Pancreas (tissue), 10 donors: ENCODE measurements at places on chromosomes 5 and 9.

GRCh38 chr5:36655161-36655560, 48.8 kb downstream of the SLC1A3 start:
- DNase-seq, result no peak

DNA sequence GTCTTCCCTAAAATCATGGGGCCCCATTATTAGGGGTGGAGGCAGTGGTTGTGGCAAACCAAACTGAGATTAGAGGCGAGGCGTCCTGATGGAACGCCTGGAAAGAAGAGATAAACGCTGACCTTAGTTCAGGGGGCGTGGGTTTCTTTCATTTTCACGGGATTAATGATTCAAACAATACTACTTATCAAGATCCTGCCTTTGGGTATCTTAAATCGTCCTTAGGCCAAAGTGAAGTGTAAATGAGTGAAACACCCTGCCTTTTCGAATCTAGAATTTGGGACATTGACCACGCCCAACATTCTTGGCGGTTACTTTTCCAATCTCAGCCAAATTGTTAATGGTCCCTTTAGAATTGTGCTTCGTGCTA, 1.0 kb upstream of the UBTD2 start:
- DNase-seq, result no peak

GRCh38 chr5:56819060-56819881, 3.9 kb downstream of the MAP3K1 start:
- DNase-seq, result no peak

DNA sequence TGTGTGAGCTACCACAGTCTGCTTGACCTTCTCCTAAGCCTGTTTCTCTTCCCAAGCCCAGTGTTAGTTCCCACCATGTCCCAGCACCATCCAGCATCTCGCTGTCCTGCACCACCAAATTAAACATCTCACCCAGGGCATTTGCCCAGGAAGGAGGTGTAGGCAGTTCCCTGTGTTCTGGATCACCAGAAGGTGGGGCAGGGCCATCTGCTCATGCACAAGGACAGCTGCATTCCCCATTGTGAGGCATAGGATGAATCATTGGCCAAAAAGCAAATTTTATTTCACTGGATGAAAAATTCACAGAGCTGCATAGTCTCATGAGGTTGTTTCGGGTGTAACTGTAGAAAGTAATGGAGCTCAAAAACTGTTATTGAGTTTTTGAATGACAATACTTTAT, 89.5 kb upstream of the GRIA1 start:
- DNase-seq, result no peak

DNA sequence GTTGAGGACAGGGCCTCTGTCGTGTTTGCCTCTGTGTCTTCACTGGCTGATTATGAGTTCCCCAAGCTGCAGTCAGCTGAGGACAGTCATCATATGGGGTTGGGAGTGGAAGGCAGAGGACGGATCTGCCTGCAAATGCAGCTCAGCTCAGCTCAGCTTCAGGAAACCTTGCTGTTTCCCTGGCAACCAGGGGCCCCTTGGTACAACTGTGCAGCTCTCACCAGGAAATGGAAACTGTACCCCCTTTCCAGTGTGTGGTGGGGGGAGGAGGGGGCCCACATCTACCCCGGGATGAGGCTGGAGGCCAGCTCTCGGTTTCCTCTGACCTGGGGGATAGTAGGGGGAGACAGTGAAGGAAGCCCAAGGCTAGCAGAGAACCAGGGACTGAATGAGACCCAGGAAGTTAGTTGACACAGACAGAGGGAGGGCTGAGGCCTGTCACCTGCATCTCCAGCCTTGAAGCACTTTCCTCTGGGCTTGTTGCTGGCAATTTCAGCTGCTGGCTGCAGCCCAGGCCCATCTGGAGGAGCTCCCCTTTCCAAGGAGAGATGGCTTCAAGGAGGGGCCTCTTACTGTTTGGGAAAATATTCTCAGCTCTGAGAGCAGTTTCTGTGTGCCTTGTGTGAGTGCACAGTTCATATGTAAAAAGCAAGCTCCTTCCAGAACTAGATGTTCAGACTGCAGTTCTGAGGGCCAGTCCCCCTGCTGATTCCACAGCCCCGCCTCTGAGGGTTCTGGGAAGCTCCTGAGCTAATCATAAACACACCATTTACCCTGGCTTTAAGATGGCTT, 6.9 kb downstream of the ANXA6 start:
- no peak for DNase-seq

- DNase-seq, result no peak
Measured at GRCh38 chr5:122114501-122114900, 14.8 kb upstream of the ZNF474 start.

- no peak for DNase-seq
Measured at GRCh38 chr9:131872006-131872405, 132.1 kb upstream of the RAPGEF1 start.

GRCh38 chr5:7805379-7805778, 45.6 kb downstream of the CFAP90 start:
- DNase-seq, result no peak

GRCh38 chr5:60372786-60373185, 327.2 kb downstream of the DEPDC1B start:
- no peak for DNase-seq

- DNase-seq, result no peak
Measured at GRCh38 chr9:94734054-94734754, 7.7 kb downstream of the AOPEP start.

- DNase-seq, result no peak
Measured at GRCh38 chr9:131068076-131068816, 28.1 kb upstream of the AIF1L start.

- DNase-seq, result no peak
Measured at GRCh38 chr5:1119312-1119831, 7.5 kb upstream of the SLC12A7 start.

GRCh38 chr5:176864755-176865154, 34.4 kb downstream of the HK3 start:
- no peak for DNase-seq

GRCh38 chr5:101531026-101531425, 627.9 kb upstream of the ST8SIA4 start:
- DNase-seq, result no peak

DNA sequence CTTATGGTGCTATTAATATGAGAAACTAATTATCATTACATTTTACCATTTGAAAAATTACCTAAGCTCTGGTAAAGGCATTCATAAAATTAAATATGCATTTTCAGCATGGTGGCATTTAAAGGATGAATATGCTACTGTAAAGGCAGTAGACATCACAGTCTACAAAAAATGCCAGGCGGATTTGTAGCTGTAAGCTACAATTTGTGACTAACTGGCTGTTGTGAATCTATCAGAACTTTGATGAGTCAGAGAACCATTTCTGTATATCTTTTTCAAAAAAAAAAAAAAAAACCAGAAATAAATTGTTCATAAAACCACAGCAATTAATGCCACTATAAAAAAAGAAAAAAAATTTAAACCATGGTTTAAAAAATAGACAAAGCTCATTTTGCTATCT, 186.3 kb downstream of the NFIB start:
- no peak for DNase-seq

DNA sequence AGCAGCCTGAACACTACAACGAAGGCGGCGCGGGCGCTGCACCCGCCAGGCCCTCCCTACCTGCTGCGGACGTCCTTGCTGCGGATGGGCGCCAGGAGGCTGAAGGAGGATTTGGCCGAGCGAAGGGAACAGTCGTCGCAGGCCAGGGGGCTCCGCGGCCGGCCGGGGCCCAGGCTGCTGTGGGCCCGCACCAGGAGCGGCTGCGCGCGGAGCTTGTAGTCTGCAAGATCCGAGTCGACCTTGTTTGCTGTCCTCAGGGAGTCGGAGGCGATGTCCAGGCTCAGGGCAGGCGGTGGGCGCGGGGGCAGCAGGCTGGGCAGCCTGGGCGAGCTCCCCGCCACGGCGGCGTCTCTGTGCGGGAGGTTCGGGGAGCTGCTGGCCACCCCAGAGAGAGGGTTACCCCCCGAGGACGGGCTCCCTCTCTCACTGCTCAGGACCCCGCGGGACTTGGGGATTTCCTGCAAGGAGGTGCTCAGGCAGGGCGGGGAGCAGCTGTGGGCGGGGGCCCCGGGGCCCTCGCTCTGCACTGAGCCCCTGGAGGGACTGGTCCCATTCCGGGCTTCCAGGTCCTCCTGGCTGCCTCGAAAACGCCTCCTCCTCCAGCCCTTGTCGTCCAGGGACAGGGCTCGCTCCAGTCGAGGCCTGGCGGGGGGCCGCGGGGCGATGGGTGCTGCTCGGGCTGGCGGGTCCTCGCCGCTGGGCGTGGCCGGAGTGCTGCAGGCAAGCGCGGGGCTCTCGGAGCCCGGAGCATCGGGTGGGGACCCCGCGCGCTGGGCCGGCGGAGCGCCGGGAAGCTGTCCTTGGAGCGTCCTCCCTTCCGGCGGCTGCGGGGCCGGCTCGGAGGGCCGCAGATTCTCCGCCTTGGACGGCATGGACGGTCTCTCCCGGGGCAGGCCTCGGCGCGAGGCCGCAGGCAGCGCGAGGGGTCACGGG, 831 bp downstream of the INPP5E start:
- DNase-seq, result peak; percentile 85

- DNase-seq, result no peak
Measured at GRCh38 chr9:20570756-20571155, 51.5 kb downstream of the MLLT3 start.

DNA sequence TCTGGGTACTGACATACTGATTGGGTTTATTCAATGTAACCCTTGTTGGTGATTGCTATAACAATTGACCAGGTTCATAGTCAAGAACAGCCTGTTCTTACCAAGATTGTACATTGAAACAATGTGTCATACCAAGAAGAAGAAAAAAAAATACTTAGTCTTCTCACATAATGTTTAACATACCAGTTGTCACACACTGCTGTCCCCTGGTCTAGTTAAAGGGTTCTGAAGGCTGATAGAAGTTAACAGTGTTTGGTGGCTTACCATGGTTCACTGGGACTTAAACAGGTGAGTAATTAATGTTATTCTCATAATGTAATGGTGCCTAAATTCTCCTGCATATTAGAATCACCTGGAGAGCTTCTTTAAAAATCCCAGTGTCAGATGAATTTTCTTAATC, 18.5 kb upstream of the CDC42SE2 start:
- no peak for DNase-seq

DNA sequence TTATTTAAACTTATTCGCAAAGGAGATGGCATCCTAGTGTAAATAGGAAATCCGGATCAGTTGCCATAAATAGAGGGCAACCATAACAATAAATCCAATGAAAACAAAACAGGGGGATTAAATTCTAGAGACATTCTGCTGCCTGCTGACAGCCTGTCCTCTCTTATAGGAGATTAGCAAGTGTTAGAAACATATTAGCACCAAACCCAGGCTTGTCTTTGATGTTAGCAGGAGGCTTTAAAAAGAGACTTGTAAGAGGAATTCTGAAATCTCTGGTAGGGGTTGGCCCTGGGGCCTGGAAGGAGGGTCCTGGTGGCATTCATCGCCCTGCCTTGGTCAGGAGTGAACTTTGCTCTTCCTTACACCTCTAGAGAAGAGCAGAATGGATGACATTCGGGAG, 21.6 kb downstream of the NDST1 start:
- DNase-seq, result no peak

- no peak for DNase-seq
Measured at GRCh38 chr5:177242304-177242703, 61.2 kb downstream of the RAB24 start.

DNA sequence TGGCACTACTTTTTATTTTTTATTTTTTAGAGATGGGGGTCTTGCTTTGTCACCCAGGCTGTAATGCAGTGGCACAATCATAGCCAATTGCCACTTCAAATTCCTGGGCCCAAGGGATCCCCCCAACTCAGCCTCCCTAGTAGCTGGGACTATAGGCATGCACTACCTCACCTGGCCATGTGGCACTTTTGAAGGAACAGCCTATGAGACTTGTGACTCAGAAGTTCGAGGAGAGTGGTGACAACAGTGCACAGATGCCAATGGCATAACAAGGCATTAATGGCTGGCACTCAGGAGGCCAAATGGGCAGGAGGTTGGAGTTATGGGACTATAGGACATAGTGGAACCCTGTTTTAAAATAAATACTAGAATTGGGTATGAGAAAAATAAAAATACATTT, 33.7 kb downstream of the ANKRD31 start:
- no peak for DNase-seq

- no peak for DNase-seq
Measured at GRCh38 chr9:111644195-111644772, 13.2 kb downstream of the DNAJC25 start.
